Head of caudate nucleus (tissue), 42 donors: ENCODE measurements at places on chromosomes 6 and 20.

DNA sequence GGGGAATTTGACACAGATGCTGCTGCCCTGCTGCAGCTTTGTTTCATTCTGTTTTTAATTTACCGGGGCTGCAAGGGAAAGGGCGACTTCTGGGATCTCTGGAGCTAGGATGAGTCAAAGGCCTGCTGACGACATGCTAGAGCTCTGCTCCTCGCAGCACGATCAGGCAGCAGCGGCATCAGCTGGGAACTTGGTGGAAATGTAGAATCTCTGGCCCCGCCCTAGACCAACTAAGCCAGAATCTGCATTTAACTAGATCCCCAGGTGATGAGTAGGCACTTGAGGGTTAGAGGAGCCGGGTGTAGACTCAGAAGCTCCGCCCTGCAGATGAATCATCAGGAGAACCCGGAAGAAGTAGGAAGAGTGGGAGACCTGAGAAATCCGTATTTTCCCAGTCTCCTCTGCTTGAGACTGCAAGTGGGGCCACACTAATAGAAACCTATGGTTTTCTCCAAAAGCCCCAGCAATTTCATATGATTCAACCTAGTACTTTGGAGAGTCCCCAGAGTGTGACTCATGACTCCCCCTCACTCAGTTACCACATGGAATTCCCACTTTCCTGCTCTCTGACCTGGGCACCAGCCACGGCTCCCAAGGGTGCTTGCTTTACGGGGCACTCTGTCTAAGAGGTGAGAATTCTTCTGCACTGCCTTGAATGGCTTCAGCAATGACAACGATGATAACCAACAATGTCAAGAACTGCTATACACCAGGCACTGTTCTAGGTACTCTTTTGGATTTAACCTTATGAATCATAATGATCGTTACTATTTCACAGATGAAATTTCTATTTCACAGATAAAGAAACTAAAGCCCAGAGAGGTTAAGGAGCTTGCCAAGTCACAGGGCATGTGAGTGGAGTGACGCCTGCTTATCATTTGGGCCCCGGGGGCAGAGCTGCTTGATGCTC, 18.1 kb downstream of the TUBB2B start:
- peak; percentile 81 for DNase-seq

DNA sequence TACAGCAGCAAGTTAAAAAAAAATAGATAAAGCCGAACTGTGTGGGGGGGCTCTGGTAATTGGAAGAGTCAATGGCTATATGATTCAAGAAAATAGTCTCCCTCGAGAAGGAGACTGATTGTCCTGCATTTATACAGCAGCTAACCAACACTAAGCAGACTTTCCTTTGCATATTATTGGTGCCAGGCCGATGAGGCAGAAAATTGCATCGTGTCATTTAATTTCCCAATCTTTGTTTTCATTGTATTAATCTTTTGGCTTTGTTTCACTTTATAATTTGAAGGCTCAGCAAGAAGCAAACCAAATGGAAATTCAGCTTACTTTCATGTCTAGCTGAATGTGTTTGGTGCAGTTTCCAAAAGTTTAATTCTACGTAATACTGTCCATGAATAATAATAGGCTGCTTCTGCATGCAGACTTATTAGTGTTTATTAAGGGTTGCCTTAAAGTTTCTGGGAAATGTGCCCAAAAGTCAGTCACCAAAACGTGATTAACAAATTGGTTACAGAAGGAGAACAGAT, 258.5 kb downstream of the HACE1 start:
- no peak for DNase-seq

DNA sequence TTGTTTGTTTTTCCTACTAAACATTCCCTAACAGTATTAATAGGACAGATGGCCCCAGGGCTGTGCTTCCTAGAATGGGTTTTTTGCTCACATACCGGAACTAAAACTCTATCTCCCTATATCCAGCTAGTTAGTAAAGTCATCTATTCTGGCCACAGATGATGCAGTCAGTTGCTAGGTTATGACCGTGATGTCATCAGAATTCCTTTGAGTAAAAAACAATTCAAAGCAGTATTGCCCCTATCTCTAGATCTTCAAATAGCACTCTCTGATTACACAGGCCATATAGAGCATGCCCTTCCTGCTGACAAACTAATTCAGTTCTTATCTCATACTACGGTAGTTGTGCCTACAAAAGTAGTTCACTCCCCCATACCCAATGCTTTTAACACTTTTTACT, 17.9 kb upstream of the ZNF451 start:
- no peak for DNase-seq

DNA sequence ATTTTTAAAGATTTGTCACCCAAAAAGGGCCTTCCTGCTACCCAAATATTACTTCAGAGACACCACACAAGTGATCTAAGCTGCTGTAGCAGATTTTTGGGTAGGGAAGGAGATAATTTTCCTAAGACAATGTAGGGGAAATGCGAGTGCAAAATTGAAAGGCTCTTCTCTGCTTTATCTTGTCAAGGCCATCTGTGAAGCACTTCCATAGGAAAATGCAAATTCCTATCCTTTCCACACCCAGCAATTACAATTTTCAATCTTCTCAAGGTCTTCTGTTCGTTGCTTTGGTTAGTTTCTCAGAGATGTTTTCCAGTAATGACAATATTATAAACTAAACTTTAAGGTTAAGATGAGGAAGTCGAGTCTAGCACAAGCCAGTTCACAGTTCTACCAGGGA, 53.4 kb downstream of the HDGFL1 start:
- DNase-seq, result no peak

- DNase-seq, result no peak
Measured at GRCh38 chr6:121828146-121828886, 392.9 kb downstream of the GJA1 start.

- no peak for DNase-seq
Measured at GRCh38 chr6:69097948-69098347, 462.9 kb downstream of the ADGRB3 start.

DNA sequence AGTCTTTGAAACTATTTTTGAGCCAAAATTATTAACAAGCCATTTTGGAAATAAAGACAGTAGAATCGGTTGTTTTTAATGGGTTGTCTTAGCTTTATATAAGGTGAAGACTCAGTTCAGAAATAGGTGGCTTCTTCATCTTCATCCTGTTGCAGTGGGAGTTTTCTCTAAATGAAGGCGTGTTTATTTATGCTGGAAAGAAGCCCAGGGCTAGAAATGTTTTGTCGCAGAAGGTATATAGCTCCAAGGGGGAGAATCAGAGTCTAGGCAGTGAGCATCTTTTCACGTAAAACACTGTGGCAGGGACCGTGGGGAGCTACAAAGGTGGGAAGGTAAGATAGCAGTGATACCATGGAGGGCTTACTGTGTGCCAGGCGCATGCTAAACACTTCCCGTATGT, 34.3 kb downstream of the FARS2 start:
- no peak for DNase-seq

DNA sequence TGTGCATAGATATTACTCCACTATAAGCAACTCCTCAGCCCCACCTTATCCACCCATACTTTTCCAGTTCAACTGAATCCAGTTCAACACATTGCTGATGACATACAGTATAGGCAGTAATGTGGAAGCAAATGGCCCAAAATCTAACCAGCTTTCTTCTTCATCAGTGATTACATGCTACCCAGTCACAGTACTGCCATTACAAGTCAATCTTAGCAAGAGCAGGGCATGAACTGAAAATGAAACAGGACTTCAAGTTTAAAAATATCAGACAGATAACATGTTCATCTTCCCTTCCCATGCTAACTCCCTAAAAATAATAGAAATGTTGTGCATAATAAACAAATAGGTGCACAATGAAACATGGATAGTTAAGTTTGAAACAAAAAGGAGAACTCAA, 19.2 kb downstream of the RRAGD start:
- DNase-seq, result no peak

DNA sequence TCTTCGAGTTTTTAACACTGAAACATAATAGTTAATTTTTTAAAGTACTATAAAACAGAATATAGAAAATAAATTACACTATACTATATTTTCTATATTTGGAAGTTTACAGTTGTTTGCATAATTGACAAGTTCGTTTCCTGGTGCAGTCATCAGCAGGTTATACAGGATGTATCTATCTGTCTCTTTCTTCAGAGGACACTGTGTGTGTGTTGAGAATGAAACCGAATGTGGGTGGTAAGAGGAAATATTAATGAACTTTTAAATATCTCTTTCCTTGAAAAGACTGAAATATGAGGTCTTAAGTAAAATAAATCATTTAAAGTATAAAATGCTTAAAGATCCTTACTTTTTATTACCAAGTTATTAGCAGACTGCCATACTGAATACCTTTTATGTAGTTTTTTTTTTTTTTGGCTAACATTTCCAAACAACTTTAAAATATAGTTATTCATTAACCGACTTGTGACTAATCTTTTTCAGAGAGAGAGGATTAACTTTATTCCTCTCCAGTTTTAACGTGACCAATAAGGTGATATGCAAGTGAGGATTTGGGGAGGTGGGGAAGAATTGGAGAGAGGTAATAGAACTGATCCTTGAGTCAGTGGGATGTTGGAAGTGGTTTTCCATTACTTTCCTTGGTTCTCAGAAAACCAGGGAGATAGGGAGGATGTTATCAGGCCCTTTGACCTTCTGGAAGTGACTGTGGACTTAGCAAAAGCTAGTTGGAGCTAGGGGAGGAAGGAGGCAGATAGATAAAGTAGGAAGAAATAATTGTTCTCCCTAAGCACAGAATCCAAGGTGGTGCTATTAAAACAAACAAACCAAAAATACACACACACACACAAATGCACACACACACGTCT, 380.0 kb upstream of the FLRT3 start:
- no peak for DNase-seq

DNA sequence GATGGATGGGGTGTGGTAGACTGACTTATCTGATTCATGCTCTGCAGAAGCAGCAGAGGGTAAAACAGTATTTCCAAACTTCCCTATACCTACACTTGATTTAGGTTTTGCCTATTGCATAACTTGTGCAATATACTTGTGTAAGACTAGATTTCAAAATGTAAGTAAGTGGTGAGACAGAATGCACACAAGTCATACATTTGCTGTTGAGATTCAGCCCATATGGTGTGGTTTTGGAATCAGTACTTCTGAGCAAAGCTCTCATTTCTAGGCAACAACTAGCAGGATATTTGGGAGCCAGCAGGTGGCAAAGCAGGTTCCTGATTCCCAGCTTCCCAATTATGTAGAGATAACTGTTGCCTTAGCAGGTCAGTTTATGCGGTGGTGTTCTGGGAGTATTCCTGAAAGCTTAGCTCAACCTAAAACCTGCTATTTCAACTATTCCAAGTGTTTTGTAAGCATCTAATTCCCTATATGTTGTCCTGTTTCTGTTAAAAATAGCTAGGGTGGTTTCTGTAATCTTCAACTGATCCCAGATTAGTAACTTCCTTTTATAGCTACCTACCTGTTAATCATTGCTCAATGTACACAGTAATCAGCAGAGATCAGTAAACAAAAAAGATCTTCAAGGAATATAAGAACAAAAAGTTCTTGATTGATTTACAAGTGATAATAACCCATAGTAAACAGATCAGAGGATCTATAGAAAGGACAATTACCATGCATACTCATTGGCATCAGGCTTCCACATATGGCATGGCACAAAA, 8.5 kb upstream of the FABP7 start:
- DNase-seq, result no peak

DNA sequence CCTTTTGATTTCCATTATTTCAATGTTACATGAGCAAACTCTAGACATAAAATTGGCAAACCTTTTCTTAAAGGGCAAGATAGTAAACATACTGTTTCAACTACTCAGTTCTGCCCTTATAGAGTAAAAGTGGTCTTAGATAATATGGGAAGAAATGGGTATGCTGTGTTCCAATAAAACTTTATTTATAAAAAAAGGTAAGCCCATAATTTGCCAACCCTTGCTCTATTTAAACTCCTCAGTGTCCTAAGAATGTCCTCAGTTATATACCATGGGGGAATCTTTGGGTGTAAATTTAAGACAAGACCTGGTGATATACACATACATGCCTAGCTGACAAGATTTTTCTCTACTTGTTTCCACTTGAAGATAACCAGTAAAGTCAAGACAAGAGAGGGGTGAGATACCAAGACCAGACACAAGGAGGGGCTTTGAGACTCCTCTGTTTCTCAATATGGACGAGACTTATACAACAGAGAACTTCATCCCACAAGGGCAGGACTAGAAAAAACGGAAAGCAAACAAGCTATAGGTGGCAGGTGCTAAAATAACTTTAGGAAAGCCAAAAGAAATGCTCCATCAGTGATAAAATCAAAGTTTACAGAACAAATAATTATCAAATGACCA, 10.5 kb downstream of the SNX3 start:
- DNase-seq, result no peak

- no peak for DNase-seq
Measured at GRCh38 chr6:54266400-54266923, 41.8 kb upstream of the TINAG start.

DNA sequence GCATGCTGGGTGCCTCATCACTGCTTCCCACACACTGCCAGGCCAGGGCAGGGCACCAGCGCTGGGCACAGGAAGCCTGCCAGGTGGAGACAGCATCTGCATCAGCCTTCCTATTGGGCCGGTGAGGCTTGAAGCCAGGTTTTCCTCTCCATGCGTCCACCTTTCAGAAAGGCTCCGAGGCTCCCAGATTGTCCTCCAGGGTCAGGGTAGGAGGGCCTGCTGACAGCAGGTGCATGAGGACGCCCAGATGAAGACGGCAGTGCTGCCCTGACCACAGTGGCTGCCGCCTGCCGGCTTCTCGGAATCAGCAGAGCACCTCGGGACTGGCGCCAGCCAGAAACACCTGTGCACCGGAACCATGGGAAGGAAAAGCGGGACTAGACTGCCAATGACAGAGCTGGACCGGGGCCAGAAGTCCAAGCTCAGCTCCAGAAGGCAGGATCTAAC, 170.5 kb upstream of the CST7 start:
- DNase-seq, result peak; percentile 18

GRCh38 chr6:167738386-167738785, 88.3 kb upstream of the AFDN start:
- peak; percentile 27 for DNase-seq

DNA sequence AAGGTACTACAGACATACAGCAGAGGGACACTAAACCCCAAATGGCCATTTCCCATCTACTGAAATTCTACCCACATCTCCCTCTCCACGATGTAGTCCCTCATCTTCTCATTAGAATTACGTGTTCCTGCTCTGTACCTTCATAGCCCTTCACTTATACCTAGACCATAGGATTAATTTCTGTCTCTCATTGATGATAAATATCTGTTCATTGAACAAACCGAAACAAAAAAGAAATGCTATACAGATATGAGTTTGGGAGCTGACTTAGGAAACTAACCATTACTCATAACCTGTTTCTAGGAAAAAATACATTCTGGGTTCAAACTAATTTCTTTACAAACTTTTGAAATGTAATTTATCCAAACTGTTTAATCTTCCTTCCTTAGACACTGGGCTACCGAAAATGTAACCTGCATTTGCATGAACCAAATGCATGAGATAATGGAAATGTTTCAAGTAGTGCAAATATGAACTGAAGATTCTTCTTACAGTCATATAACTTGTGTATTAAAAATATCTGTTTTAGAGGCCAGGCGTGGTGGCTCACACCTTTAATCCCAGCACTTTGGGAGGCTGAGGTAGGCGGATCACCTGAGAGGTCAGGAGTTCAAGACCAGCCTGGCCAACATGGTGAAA, 85.3 kb downstream of the GJA10 start:
- no peak for DNase-seq

- no peak for DNase-seq
Measured at GRCh38 chr20:29410806-29411457, 1846.5 kb upstream of the DEFB115 start.

GRCh38 chr6:137640086-137640485, 145.9 kb upstream of the OLIG3 start:
- DNase-seq, result peak; percentile 32

GRCh38 chr6:157840776-157841175, 17.7 kb downstream of the SNX9 start:
- no peak for DNase-seq

GRCh38 chr6:16206595-16207037, 31.8 kb upstream of the GMPR start:
- peak; percentile 21 for DNase-seq
